ENCODE measurements at places on chromosomes 6 and 20.

GRCh38 chr20:623704-624103 lies 13.6 kb upstream of the TCF15 start:
- no peak for DNase-seq

DNA sequence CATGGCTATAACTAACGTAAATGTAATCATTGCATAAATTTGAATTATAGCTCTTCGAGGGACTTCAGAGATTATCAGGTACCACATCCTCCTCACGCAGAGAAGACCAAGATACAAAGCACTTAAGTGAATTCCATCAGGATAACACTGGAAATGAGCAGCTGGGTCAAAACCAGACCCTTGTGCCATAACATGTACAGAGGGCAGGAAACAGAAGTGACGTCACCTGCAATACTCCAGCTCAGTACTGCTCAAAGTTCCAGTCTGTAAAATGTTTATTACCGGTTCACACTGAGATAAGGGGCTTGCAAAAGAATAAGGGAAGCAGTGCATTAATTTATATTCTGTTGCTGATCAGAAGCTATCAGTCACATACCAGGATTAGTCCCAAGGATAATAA lies 45.8 kb downstream of the RGS17 start:
- DNase-seq = no peak

- DNase-seq = no peak
These were observed 400.4 kb upstream of the PTCHD4 start for GRCh38 chr6:48511378-48511777.

DNA sequence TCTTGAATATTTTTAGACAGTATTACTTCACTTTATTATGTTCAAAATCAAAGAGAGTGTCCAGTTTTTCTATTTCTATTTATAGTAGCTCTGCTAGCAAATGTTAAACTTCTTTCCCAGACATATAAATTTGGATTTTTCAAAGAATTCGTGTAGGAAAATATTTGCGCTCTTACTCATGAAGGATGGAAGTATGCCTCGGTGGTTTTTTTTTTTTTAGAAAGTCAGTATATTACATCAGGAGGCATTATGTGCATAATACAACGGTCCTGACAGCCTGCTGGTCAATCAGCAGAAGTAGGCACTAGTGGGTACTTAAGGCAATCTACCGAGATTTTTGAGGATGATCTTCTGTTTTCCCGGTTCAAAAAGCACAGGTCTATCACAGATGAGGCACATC lies 249.3 kb downstream of the TBX18 start:
- no peak for DNase-seq

DNA sequence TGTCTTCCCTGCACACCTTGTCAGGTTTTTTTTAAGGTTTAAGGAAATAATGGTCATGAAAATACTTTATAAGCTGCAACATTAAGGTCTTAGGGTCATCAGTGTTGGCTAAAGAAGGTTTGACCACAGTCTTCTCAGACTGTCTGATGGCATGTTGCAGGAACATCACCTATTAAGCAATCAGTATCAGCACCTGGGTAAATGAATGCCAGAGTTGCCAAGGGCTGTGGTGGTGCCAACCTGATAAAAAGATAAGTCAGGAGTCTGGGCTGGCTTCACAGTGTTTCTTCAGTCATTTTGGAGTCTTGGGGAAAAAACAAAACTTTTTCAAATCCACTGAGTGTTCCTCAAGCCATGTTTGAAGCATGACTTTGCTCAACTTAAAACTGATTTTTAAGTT lies 61.5 kb upstream of the VSTM2L start:
- DNase-seq = no peak

GRCh38 chr6:128554302-128554701 lies 33.9 kb upstream of the PTPRK start:
- DNase-seq = no peak

GRCh38 chr6:36598739-36599318 lies 4.7 kb downstream of the SRSF3 start:
- no peak for DNase-seq

GRCh38 chr6:7106215-7106751 lies 1.5 kb upstream of the RREB1 start:
- DNase-seq = no peak

DNA sequence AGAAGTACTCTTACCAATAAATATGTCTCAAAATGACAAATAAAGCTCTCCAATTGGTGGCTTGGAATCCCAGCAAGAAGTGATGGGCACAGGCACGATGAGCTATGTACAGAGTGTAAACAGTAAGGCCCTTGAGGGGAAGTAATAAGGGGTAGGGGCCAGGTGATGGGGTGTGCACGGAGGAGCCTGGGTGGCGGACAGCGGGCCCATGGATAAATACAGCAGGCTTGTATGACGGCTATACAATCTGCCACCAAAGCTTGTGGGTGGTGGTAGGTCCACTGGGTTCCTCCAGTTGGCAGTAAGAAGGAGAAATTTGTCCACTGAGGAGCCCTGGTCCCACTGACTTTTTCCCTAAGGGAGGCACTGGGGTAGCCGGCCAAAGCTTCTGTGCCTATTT lies 205.4 kb upstream of the RNF24 start:
- DNase-seq = no peak

- no peak for DNase-seq
These were observed 26.8 kb upstream of the TCFL5 start for GRCh38 chr20:62888406-62888805.

GRCh38 chr20:18783385-18783959 lies 30.1 kb upstream of the SCP2D1 start:
- DNase-seq = no peak

DNA sequence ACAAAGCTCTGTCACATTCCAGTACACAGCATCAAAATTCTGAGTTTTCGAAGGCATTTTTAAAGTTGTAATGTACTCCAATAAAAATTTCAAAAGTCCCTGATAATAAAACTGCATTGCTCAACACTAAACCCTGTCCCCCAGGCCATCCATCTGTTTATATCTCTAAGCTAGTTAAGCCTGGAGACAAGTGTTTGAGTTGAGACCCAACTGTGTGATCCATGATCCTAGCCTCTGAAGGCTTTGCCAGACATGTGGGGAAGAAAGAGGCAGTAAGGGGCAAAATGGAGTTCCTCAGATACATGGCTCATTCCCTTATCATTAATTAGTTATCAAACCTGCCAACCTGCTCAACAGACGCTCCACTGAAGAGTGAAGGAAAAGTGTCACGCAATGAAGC lies 198.4 kb downstream of the ISM1 start:
- DNase-seq = no peak

GRCh38 chr20:38241201-38241600 lies 19.3 kb downstream of the KIAA1755 start:
- DNase-seq = no peak

- DNase-seq = peak; percentile 73
These were observed 437 bp downstream of the CD40 start for GRCh38 chr20:46118481-46119020.

- DNase-seq = no peak
These were observed 4.0 kb downstream of the IRF4 start for GRCh38 chr6:395432-396125.

DNA sequence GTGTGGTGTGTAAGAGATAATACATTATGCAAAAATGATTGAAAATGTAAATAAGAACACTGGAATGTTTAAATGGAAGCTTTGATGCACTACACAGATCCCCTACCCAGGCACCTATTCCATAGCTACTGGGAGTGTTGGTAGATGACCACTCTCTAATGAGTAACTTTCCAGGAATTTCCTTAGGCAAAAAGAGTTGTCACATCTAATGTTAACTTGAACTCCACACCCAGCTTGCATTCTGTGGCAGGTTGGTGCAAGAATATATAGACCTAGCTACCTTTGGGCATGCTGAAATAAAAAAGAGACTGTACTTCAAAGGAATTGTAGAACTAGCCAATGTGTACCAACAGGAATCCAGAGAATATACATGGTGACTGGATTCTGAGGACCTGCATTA lies 1254.2 kb upstream of the EYS start:
- DNase-seq = no peak

GRCh38 chr6:144364782-144365181 lies 79.6 kb downstream of the UTRN start:
- DNase-seq = no peak

DNA sequence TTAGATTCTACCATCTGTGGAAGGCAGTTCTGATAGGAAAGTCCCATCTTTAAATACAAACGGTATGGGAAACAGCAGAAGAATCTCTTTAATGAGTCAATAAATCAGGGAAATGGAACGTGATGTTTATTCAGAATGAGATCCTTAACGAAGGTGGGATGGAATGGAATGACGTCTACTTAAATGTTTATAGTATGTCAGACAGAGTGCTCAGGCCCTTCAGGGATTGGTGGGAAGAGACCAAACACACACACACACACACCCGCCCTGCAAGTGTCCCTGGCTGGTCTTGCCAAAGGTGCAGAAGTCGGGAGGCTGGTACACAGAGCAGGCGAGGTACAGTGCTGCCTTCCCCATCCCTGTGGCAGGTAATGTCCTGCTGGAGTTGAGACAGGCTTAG lies 164.0 kb downstream of the FARS2 start:
- DNase-seq = no peak
